Stimulated activated CD8-positive, alpha-beta memory T cell treated with anti-CD3 and anti-CD28 coated beads, Interleukin-4, amount 100 ng/mL, for 4 hours (primary cell): ENCODE measurements at places on chromosomes 2 and 18.

- no peak for DNase-seq
Observed at GRCh38 chr2:96144481-96145035, 682 bp downstream of the DUSP2 start.

GRCh38 chr2:61645911-61646310 lies 107.8 kb upstream of the XPO1 start:
- no peak for DNase-seq

GRCh38 chr2:105629634-105630033 lies 115.1 kb upstream of the NCK2 start:
- no peak for DNase-seq

- no peak for DNase-seq
Observed at GRCh38 chr18:75048776-75049454, 160.0 kb downstream of the PTGR3 start.

- DNase-seq = no peak
Observed at GRCh38 chr2:126644630-126645191, 11.2 kb upstream of the GYPC start.

GRCh38 chr2:128791120-128791984 lies 472.7 kb upstream of the HS6ST1 start:
- DNase-seq = no peak

DNA sequence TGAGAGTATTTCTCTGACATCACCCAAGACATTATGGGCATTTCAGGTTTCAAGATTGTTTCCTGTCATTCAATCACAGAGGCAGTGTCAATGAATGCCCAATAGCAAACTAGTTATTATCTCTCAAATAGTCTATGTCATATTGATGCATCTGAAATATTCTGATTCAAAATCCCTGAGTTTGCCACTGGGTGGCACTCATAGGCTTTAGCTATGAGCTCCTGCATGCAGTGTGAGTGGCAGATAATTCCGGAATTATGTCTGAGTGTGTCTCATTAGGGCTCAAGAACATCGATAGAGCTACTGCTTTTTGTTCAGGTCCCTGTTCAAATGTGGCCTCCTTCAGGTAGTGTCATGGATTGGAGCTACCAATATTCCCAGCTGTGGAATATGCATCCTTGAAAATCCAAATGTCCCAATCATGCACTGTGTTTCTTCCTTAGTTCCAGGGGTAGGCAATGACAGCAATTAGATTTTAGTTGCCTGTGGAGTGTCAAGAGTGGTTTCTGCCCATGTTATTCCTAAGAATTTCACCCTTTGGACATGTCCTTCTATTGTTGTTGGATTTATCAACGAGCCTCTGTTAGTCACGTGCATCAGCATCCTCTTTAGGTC lies 7.8 kb upstream of the OR6B3 start:
- DNase-seq = no peak

DNA sequence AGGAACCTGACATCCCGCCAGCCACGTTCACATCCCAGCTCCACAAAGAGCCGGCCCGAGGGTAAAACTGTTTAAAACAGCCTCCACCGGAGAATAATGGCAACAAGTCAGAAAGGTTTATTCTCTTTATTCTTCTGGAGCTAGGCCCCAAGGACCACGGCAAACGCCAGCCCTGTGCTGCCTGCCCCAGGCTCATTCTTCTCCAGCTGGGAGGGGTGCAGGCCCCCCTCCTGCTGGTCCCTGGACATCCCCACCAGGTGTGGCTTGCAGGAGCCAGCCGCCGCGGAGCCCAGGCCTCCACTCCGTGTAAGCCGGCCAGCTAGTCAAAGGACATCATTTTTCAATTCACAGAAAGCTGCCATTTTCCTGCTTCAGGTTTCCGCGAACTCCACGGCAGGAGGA lies 65.8 kb upstream of the SALL3 start:
- DNase-seq = no peak

- no peak for DNase-seq
Observed at GRCh38 chr18:44818668-44819403, 138.1 kb downstream of the SETBP1 start.

DNA sequence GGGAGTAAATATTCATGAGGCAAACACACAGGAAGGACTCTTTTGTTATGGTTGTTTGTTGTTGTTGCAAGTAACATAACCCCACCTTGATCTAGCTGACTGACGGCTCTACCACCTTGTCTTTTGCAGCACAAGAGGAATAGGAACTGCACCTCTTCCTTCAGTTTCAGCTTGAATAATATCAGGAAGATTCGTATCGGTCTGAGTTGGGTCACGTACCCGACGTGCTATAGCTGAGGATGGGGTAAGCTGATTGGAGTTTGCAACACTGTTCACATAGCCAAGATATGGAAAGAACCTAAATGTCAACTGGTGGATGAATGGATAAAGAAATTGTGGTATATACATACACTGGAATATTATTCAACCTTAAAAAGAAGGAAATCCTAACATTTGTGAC lies 14.5 kb upstream of the IL1RN start:
- no peak for DNase-seq

DNA sequence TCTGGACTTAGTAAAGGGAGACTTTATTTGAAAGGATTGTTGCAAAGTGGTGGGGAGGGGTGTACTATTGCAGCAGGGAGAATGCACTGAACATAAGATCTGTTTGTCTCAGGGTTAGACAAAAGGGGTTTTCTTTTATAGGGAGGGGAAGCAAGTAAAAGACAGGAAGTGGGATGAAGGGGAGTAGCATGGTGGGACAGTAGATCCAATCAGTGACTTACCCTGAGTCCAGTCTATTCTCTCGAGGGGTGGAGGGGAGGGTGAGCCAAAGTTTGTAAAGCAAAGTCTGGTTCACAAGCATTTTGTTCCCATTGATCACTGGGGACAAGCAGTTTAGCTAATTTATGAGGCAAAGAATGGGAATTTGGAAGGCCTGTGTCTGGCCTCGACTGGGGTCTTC lies 35.0 kb upstream of the CYP27C1 start:
- no peak for DNase-seq

- DNase-seq = no peak
Observed at GRCh38 chr2:209147981-209148380, 275.9 kb upstream of the MAP2 start.

GRCh38 chr2:118562144-118562543 lies 285.3 kb downstream of the EN1 start:
- DNase-seq = no peak

- DNase-seq = no peak
Observed at GRCh38 chr18:68714366-68714711, 569 bp downstream of the TMX3 start.

DNA sequence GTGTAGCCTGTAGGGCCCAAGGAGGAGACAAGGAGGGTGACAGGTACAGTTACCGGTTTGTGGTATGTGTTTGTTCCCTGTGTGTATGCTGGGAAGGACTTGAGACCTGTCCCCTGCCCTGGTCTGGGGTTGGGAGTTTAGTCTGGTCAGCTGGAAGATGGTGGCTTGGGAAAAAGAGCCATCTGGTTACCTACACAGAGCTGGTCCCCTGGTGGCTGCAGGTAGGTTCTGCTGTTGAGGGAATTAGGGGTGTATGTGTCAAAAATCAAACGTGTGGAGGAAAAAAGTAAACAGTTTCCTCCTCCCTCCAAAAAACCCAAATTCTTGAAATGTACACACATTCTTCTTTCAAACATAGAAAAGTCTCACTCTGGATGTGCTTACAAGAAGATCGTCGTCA lies 24.3 kb downstream of the PTMA start:
- no peak for DNase-seq

GRCh38 chr2:64311948-64312621 lies 141.9 kb upstream of the LGALSL start:
- no peak for DNase-seq
